ENCODE measurements at places on chromosomes 1 and 21.

DNA sequence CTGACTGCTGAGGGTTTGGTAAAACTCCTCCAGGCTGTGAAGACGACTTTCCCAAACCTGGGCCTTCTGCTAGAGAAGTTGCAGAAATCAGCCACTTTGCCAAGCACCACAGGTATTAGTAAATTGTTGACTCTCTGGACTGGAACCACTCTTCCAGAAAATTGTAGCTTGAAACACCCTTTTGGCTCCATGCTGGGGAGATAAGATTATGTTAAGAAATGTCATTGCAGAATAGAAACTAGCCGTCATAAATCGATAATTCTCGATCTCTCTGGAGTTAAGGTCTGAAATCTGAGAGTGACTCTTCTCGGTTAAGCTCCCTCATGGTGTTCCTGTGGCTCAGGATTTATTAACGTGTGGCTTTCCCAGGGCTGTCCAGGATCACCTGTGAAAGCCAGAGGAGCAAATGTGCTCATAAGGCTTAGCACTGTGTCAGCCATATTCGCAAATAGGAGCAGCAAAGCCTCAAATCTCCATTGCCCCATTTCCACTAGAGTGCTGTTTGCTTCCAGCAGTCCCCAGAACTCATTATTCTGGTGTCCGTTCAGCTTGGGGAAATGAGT, 54.6 kb downstream of the ZBTB40 start:
- no peak for DNase-seq

DNA sequence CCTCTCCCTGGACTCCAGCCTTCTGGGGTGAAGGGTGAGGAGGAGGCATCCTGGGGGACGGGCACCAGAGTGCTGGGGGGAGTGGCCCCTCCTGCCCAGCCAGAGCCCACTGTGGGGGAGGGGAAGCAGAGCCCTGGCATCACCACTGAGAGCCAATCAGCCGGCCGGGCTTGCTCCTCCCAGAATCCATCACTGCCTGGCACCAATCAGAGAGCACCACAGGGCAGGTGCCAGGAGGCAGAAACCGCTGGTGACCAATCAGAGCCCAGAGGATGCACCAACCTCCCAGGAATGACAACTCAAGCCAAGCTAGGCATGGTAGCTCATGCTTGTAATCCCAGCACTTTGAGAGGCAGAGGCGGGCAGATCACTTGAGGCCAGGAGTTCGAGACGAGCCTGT, 27.9 kb downstream of the CASZ1 start:
- DNase-seq = no peak

DNA sequence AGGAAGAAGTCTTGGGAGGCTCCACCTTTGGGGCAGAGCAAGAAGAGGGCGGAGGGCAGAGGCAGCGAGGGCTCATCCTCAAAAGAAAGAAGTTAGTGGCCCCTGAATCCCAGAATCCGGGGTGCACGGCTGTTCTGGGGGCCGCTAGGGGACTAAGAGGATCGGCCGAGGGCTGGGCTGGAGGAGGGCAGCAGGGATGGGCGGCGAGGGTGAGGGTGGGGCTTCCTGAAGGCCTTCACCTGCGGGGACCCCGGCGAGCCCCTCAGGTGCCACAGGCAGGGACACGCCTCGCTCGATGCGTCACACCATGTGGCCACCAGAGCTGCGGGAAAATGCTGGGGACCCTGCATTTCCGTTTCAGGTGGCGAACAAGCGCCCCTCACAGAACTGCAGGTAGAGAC, 23.9 kb downstream of the COL6A1 start:
- no peak for DNase-seq

GRCh38 chr1:13443335-13443979, 33.2 kb downstream of the PRAMEF20 start:
- DNase-seq = no peak

GRCh38 chr1:201946224-201946908, at the start of gene LMOD1:
Gene LMOD1 (minus strand): TSS chr1:201946548. CDS start chr1:201946340, 208 bp downstream.
- DNase-seq = no peak

GRCh38 chr1:24139841-24140425, 3.0 kb downstream of the IL22RA1 start:
- no peak for DNase-seq

- DNase-seq = no peak
These were observed 60.7 kb downstream of the ADARB1 start for GRCh38 chr21:45135122-45135521.

GRCh38 chr1:163656095-163656759, 334.5 kb downstream of the NUF2 start:
- no peak for DNase-seq

- DNase-seq = no peak
These were observed at the start of gene EDN2 for GRCh38 chr1:41484402-41485241. Gene EDN2 (minus strand): TSS chr1:41484683. CDS start chr1:41484601, 82 bp downstream.

DNA sequence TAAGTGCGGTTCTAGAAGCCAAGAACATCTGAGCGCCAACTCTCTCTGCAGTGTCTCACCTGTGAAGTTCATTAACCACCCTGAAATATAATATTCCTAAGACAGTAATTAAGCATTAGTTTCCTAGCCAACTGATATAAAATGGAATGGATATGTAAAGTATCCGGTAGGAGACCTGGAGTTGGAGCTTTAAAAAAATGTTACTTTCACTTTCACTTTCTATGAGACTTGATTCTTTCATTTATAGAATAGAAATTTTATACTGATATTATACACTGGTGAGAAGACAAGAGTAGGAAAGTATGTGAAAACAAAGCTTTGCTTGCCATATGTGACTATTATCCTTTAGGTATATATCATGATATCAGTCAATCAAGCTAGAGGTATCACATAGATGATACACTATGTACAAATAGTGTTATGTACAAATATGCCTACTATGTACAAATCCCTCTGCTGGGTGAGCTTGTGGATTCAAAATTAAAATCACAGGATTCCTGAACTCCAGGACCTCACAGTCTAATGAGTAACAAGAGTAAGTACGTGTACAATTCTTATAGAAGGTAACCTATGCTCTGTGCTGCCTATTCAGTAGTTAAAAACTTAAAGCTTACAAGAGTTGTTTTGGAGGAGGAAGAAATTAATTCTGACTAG, 934.2 kb downstream of the TTLL7 start:
- DNase-seq = no peak

DNA sequence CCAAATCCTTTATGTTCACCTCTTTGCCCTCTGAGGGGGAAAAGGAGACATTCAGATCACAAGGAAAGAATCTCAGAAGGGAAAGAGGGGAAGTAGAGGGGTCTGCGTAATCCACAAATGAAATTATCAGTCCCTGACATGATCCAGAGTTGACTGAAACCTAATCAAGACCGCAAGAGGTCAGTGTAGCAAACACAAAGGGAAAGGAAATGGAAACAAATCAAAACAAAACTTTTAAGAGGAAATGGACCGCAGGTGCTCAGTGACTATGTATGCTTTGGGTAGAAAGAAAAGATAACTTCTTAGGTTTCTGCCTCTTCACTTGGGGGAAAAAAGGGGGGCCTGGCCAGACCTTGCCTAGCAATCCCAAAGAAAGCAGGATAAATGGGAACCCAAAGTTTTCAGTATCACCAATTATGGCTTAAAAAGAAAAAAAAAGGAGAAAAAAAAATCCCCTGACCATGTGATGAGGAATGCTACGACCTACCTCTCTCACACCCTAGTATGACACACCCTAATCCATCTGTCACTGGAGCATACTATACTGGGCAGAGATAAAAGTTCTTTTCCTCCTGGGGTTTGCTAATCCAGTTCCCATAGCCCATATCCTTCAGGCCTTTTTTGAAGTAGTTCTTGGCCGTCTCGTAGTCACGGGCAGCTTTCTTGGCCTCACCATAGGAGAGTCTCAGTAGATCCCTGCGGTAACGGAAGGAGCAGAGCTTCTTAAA, 16.9 kb downstream of the CHRNB2 start:
- DNase-seq = no peak

DNA sequence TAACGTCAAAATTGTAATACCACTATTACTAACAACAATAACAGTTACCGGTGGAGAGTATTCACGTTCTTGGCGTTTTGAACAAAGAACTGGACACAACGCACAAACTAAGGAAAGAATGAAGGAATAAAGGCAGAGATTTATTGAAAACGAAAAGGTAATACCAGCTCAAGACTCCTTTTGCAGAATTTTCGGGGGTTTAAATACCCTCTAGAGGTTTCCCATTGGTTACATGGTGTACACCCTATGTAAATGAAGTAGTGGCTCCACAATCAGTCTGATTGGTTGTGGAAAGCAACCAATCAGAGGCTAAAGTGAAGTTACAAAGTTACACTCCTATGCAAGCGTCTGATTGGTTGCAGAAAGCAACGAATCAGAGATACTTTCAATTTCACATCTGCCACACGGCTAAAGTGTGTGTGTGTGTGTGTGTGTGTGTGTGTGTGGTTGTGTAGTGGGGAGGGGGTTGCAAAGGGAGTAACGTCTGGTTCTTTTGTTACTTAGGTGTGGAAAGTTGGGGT, 1.1 kb upstream of the GTF2B start:
- no peak for DNase-seq

DNA sequence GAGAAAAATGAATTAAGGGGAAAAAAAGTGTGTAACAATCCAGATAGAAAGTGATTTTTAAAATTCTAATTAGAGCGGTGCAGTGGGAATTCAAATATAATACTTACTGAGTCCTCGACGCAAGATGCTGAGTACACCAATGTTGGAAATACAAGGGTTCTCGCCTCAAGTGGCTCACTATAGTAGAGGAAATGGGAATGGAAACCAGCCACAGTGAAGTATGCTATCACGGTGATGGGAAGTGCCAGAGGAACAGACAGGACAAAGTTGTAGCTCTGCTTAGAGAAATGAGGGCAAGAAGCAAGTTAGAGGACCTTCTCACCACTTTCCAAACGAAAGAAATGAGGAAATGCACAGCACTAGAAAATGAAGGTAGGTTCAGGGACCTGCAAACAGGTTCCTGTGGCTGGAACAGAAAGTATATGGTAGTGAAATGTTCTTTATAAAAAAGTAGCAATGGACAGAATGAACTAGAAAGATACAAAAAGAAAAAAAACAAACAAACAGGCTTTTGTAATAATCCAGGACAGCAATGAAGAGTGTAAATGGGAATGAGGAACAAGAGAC, 13.5 kb downstream of the EGLN1 start:
- no peak for DNase-seq

DNA sequence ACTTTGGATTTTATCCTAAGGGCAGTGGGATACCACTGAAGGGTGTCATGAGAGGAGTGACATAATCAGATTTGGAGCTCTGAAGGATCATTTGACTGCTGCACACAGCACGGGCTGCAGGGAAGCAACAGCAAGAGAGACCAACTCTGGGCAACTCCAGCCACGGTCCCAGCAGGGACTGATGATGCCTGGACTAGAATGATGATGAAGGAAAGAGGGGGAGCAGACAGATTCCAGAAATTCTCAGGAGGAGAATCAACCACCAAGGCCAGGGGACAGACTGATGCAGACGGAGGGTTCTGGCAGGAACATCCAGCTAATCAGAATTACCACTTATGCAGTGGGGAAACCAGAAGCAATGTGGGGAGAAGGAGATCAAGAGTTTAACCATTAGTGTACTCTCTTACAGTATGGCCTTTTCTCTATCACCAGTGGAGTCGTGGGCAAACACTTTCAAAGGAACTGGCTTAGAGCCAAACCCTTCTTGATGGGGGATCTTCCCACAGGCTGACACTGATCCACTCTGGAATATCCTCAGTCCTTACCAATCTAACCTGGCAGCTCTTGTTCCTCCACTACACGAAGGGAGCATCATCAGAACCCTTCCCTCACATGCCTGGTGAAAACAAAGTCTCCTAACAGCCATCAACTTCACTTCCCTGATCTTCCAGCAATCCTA, 3.3 kb downstream of the URB1 start:
- DNase-seq = no peak

DNA sequence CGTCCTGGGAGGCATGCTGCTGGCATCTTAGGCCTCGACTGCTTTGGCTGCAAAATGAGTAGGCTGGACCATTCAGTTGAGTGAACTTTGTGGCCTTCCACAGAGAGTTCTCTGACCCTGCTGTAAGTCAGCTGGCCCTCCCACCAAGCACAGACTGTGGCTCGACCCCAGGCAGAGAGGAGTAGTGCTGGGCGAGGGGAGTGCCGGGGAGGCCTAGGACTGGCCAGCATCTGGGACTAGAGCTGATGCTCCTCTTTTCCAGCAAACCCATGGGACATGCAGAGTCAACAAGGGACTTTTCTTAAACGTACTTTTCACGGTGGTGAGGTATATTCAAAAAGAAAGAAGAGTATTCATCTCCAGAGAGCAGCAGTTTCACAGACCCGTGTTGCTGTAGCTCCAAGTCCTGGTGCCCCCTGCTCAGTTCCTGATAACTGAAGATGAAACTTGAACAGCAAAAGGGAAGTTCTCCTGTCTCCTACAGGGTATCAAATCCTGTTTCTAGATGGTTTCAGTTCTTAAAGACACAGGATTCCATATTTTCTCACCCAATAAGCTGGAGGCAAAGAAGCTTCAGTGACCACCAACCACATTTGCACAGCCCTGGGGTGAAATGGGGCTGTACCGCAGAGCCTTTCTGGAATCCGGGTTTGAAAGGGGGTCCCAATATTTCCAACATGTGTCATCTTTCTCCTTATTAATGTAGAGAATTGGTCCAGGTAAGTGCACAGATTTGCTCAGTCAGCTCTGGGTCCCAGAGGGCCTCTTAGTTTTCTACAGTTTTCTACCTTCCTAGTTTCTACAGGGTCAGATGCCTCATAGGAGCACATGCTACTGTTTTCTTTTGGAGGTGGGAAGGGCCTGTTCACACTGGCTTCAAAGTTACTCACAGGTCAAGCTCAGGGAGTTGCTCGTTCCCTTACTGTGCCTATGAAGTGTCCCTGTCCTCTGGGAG, 20.9 kb downstream of the BATF3 start:
- DNase-seq = no peak

DNA sequence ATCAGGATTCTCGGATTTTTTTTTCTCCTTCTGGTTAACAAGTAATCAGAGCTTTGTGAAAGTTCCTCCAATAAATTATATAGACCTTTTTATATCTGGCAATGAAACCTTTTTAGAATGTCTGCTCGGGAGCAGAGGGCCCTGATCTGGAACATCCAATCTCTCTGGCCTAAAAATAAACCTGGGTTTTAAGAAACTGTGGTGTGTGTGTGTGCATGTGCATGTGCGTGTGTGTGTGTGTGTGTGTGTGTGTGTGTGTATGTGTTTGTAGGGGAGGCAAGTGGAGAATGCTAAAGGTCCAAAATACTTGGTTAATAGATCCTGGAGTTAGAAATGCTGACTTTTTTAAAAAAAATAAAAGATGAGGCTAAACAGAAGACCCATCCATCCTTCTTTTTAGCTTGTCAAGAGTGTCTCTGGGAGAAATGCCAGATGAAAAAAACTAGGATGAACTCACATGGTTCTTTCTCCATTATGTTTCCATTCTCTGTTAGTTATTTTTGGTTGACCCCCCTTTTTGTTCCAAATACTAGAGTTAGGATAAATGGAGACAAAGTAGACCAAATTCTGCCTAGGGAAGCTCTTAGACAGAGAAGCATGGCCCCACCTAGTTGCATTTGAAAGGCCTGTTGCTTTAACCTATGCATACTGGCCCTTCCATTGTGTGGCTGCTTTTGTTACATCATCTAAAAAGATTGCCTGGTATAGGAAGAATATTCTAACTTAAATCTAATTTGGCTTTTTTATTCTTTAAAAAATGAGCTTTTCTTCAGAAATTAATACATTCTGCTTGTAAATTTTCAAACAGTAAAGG, 175.9 kb downstream of the PAPPA2 start:
- DNase-seq = no peak

GRCh38 chr1:210681158-210681557, 352.5 kb downstream of the HHAT start:
- no peak for DNase-seq
